ENCODE measurements at places on chromosomes 16 and 17.

GRCh38 chr16:75486676-75487313 lies 8.4 kb downstream of the CHST6 start:
- peak; percentile 40 for DNase-seq

GRCh38 chr16:81996664-81997509 lies 14.4 kb downstream of the SDR42E1 start:
- DNase-seq = peak; percentile 70

- peak; percentile 98 for DNase-seq
Measured at GRCh38 chr17:17511881-17512858, 16.0 kb upstream of the RASD1 start.

- DNase-seq = no peak
Measured at GRCh38 chr16:2709588-2709984, 10.4 kb downstream of the PRSS27 start.

- no peak for DNase-seq
Measured at GRCh38 chr17:3771140-3771539, 29.8 kb downstream of the ITGAE start.

DNA sequence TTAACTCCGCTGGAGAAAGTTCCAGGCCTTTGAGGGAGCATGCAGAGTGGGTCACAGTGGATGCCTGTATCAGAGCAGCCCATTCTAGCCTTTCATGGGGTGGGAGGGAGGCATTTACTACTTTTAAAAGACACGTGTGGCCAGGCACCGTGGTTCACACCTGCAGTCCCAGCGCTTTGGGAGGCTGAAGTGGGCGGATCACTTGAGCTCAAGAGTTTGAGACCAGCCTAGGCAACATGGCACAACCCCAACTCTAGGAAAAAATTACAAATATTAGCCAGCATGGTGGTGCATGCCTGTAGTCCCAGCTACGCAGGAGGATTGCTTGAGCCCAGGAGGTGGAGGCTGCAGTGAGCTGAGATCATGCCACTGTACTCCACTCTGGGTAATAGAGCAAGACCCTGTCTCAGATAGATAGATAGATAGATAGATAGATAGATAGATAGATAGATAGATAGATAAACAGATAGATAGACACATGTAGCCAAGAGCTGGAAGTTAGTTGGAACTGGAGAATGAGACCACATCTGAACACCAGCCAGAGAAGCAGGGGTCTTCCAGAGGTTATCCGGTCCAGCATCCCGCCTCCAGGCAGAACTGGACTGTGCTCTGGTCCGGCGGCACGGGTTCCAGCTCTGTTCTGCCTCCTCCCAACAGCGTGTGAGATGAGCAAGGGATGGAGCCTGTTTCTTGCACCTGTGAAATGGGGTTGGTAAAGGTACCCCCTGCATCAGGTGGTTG lies 3.6 kb downstream of the ADCY7 start:
- no peak for DNase-seq

GRCh38 chr16:62907562-62907961 lies 871.3 kb upstream of the CDH8 start:
- no peak for DNase-seq

GRCh38 chr16:30470632-30470995 lies 1.9 kb upstream of the ITGAL start:
- DNase-seq = no peak

DNA sequence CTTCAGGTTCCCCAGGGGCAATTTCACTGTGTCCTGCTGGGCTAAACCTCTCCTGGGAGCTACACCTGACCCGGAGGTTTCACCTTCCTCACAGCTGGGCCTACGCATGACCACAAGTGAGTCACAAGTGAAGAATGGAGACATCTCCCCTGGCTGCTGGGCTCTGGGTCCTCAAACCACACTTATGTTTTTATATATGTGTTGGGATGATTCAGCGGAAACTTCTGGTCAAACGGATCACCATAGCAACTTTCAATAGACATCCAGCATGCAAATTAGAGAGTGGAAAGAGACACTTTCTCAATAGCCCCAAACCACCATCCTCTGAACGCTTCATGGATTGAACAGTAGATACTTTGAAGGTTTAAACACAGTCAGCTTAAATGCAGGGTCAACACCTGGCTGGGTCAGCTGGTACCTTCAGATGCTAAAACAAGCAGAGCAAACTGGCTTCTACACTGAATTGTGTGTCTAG lies 28.0 kb upstream of the MAF start:
- no peak for DNase-seq

DNA sequence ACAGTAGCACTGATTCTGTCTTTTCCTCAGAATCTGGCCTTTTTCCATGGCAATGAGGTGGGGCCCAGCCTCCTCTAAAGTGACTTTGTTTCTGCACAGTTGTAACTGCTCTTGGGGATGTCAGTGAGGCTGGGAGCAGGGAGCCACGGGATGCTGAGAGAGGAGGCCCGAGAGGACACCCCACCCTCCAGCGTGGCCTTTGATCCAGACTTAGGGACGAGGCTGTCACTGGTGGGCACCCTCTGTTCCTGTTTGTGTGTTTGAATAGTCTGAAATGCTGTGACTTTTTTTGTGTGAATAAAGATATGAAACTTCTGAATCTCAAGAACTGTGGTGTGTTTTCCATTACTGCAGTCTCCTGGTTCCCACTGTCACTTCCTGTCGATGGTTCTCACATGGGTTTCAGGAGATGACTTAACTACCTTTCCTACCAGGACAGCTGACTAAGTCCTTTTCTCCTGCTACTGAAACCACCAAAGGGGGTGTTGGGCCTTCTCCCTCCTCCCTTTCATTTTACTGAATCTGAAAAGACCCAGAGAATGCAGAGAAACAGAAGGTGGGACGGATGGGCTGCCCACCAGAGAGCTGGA lies 18.6 kb downstream of the KCTD2 start:
- DNase-seq = peak; percentile 54

DNA sequence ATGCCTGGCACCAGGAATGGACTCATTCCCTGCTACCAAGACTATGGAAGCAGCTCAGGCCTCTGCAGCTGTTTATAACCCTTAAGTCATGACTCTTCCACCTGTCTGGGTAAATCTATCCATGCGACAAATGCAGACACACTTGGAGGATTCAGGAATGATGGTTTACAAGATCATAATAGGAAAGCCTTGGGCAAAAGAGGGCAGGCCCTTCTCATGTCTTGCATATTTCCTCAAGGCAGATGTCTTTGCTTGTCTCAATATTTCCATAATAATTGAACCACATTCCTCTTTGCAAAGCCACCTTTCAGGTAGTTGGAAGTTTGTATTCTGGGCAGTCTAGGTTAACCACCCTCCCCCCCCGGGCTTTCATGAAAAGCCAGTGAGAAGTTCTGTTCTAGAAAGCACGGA lies 884 bp upstream of the JPT1 start:
- no peak for DNase-seq

GRCh38 chr17:18970582-18971480 lies 18.9 kb downstream of the SLC5A10 start:
- no peak for DNase-seq

DNA sequence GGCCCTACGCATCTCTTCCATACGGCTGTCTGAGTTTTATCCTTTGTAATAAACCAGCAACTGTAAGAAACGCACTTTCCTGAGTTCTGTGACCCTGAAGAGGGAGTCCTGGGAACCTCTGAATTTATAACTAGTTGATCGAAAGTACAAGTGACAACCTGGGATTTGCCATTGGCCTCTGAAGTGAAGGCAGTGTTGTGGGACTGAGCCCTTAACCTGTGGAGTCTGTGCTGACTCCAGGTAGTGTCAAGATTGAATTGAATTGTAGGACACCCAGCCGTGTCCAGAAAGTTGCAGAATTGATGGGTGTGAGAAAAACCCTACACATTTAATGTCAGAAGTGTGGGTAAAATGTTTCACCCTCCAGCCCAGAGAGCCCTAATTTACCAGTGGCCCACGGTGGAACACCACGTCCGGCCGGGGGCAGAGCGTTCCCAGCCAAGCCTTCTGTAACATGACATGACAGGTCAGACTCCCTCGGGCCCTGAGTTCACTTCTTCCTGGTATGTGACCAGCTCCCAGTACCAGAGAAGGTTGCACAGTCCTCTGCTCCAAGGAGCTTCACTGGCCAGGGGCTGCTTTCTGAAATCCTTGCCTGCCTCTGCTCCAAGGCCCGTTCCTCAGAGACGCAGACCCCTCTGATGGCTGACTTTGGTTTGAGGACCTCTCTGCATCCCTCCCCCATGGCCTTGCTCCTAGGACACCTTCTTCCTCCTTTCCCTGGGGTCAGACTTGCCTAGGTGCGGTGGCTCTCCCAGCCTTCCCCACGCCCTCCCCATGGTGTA lies 1.5 kb downstream of the GAA start:
- DNase-seq = no peak

DNA sequence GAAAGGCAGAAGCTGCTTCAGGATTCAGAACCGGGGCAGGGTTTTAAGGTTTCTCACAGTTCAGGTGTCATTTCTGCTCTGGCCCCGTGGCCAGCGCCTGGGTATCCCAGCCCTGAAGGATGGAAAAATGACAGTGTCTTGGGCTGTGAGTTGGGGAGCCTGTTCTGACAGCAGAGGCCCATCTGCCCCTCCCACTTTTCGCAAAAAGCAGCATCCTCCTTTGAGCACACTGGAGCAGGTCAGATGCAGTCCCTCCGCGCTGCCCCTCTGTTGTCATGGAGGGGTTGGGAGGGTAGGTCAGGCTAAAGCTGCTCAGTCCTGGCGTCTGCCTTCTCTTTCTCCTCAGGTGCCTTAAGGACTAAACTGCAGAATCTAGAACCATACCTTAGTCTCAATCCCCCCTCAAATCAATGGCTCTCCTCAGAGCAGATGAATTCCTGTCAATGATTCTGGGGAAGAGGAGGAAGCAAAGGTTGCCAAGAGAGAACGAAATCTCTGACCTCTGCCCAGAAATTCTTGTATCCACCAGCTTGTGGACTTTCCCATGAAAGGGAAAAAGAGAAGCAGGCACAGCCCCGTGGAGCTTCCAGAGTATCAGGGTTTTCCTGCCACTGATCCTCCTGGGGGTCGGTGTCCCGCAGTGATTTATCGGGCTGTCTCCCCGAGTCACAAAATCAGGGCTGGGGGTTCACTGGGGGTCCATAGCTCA lies 7.3 kb downstream of the NEUROD2 start:
- no peak for DNase-seq

- DNase-seq = no peak
Measured at GRCh38 chr16:50198802-50199403, 45.8 kb downstream of the TENT4B start.

DNA sequence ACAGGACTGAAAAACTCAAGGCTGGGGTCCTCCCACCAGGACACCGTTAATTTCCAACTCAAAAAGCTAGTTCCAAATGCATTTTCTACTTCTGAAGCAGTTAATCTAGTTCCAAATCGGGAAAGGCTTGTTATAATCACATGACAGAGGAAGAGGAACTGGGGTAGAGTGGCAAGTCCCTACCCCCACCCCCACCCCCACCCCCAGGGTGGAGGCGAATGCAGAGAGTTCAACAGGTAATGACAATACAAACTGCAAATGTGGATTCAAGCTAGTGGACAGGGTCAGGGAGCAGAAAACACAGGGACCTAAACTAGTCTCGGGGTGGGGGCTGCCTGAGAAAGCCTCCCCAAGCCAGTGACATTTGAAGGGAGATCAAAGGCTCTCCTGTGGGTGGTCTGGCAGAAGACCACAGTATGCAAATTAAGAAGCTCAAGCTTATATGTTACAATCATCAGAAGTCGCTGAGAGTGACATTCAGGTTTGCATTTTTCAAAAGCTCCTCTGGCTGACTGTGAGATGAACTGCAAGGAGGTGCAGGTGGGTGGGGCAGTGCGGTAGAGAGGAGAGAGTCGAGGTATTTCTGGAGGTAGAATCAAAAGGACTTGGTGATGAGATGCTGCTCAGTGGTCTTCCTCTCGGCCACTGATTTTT lies 56.4 kb upstream of the SLC25A19 start:
- DNase-seq = no peak

DNA sequence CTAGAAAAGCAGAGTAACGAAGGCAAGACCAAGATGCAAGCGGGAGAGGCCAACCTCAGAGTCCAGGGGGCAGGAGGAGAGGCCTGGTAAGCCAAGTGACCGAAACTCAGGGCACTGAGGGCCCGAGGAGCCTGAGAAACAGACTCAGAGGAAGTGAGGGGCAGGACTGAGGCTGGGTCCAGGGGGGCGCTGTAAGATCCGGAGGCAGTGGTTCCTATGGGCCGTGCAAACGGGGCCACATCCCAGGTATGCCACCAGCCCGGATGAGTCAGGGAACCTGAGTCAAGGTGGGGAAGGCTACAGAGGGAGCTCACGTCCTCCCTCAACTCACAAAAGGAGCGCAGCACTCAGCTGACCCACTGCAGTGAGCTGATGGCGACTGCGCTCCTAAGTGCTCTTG lies 8.3 kb downstream of the ZDHHC7 start:
- no peak for DNase-seq

- DNase-seq = no peak
Measured at GRCh38 chr17:80662557-80662956, 117.9 kb downstream of the RPTOR start.

- DNase-seq = no peak
Measured at GRCh38 chr17:4530799-4531730, 24.1 kb downstream of the MYBBP1A start.

DNA sequence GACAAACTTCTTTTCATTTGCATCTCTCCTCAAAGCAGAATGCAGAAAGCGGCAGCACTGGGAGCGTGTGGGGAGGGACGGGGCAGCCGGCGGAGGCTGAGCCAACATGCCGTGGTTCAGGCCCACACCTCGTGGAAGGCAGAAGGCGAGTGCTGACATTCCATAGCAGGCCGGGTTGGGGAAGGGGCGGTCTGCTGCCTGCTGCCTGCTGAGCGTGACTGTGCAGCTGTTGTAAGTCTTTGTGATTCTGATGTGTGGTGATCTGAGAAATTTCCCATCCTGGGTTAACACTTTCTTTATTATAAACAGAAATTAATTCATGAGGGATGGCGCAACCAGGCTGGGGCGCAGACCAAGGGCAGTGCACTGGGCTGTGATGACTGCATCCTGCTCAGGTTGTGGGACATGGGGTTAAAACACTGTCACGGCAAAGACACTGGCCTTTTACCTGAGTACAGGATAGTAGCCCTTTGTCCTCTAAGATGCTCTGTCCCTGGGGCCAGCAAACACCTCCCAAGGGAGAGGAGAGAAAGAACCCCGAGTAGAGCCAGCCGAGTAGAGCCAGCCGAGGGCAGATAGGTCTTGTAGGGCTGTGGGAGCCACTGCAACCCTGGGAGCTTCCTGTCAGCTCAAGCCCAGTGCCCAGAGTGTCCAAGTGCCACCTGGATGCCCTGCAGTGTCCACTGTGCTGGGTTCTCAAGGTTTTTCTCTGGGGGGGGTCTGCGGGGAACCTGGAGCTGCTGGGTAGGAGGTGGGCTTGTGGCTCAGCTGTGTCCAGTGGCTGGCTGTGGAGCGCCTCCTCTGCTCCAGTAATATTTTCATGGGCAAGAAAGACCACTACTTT lies 8.8 kb upstream of the DNASE1 start:
- DNase-seq = peak; percentile 23

- no peak for DNase-seq
Measured at GRCh38 chr17:16488968-16489337, 3.0 kb downstream of the LRRC75A start.

- DNase-seq = no peak
Measured at GRCh38 chr17:79482727-79483521, 127.9 kb downstream of the RBFOX3 start.

GRCh38 chr16:55605754-55606336 lies 39.4 kb downstream of the CAPNS2 start:
- DNase-seq = no peak

GRCh38 chr17:80327518-80327917 lies 66.9 kb downstream of the RNF213 start:
- DNase-seq = no peak
